Erythroblast (primary cell): ENCODE measurements at places on chromosomes 1 and 21.
A peak's percentile ranks its signal among the peaks of the same experiment; 100 is the strongest.

- DNase-seq = no peak
Observed at GRCh38 chr1:5375481-5375880, 616.7 kb downstream of the NPHP4 start.

- no peak for DNase-seq
Observed at GRCh38 chr1:27374362-27375086, at the start of gene FCN3. Gene FCN3, minus strand, starts transcription at chr1:27374824. Its CDS starts 6 bp downstream, at chr1:27374818.

- peak; percentile 43 for DNase-seq
Observed at GRCh38 chr1:24418898-24419628, 3.5 kb downstream of the NIPAL3 start.

DNA sequence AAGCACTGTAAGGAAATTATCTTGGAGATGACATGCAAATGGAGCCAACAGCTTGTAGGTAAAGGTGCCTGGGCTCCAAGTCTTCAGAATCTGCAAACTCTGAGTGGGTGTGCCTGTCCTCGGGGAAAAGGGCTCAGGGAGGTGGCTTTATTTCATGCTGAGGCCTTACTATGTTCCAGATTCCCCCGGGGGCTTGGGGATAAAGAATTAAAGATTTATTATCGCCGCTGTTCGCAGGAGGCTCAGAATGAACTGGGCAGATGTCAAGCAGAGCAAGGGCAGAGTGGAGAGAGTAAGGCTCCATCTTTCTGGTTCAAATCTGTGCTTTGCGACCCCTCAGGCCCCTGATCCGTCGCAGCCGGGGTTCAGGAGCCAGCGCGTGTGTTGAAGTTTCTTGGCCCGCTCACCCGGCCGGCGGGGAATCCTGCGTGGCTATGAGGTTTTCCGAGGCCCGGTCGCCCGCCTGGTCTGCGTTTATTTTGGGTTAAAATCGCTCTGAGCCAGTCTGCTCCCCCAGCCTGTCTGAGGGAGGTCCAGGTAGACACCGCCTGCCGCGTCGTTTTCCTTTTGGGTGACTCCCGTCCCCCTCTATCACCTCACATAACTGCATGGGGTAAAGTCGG, 19.5 kb downstream of the RHOU start:
- DNase-seq = no peak

- peak; percentile 70 for DNase-seq
Observed at GRCh38 chr1:183622884-183623785, 12.4 kb downstream of the ARPC5 start.

GRCh38 chr1:71156590-71156989, 75.8 kb upstream of the ZRANB2 start:
- no peak for DNase-seq
